Activated CD8-positive, alpha-beta T cell treated with anti-CD3 and anti-CD28 coated beads, Interleukin-2, amount 10 ng/mL, durations not matched to agents 7 days and 5 days (primary cell): ENCODE measurements at places on chromosomes 11 and 22. TPM values are rescaled to one million over a fixed set of nuclear protein-coding genes. Genes with fewer than 3 reads are reported as not detected.

DNA sequence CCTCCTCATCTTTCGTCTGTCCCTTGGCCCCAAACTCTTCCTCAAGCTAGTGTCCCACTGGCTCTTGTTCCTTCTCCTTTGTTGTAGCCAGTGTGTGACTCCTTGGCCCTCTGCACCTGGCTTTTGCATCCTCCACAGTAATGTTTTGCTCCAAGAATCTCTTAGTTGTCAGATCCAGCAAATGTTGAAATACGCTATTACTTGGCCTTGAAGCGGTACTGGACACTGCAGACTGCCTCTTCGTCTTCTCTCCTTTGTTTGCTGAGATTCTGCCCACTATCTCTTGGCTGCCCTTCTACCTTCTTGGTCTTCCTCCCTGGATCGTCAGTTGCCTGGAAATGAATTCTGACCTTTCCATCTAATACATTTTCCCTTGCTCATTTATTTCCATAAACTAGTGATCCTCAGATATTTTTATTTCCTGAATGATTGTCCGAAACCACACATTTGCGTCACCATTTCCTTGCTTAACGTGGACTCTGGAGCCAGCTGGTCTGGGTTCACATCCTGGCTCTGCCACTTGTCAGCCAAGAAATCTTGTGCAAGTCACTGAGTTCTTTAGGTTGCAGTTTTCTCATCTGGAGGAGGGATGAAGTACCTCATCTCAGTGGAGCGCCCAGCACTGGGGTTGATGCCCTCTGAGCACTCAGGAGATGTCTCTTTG, 113.6 kb downstream of the LDLRAD3 start:
- no peak for DNase-seq

GRCh38 chr11:21465203-21465602, 727.7 kb upstream of the ANO5 start:
- DNase-seq = no peak

GRCh38 chr11:97033178-97033577, 643.4 kb downstream of the JRKL start:
- DNase-seq = no peak

DNA sequence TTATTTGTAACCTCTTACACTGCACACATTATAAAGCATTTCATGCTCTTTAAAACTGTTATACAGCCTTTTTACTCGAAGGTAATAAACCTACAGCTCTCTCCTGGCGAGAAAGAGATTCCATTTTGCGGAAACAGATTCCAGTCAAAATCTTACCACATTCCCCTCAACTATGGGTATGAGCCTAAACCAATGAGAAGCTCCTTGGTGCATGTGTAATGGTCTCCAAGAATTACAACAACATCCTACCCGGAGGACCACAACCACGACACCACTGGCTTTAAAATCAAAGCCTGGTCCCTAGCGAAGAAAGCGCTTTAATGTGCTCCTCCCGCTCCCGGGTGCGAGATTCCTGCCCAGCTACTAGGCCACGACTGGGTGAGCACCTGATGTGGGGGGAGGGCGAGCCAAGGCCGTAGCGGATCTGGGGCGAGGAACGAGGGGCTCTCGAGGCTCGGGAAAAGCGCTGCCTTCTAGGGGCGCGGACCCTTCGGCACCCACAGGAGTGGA, 821 bp downstream of the CELF1 start:
- DNase-seq = peak; percentile 39

GRCh38 chr11:1217151-1217550, 5.7 kb upstream of the MUC5B start:
- no peak for DNase-seq

GRCh38 chr11:14184028-14184940, 174.7 kb downstream of the RRAS2 start:
- DNase-seq = no peak

DNA sequence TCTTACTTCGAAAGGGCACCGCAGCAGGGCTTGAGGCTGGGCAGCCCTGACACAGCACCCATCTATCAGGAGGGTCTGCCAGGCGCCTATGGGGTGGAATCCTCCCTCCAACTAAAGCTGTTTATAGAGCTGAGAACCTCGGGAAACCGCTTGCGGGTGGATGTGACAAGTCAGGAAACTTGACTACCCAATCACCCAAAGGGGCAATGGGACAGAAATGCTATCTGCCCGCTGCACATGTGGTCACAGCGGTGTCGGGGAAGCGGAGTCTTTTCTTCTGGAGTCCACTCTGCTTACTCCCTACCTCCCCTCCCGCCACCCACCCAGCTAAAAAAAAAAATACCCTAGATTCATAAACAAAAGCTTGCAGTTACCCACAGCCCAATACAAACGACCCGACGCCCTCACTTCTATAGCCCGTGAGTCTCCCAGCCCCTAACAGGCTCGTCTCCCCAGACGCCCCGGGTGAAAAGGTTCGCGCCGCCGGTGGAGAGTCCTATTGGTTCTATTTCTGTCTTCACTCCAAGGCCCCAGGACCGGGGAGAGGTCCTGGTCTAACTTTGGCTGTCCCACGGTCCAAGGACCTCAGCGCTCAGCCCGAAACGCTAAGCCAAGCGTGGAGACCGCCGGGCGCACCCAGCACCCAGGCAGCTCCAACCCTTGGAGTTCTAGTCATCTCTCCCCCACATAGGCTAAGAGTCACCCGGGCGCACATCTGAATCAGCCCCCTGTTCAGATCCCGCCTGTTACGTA, 1.4 kb downstream of the TRPC6 start:
- no peak for DNase-seq

GRCh38 chr11:74636630-74637184, 44.3 kb downstream of the POLD3 start:
- no peak for DNase-seq

GRCh38 chr11:83292709-83293456, 6.7 kb upstream of the CCDC90B start:
- DNase-seq = peak; percentile 52

Gene OR5J2
- not detected for total RNA-seq

Gene OR51B2
- total RNA-seq = not detected

Gene OR51I1
- total RNA-seq = not detected

Gene SAA2
- not detected for total RNA-seq

Gene ADM
- total RNA-seq = 3.6 TPM

Gene CABP4
- 1.6 TPM for total RNA-seq

Gene KIF18A
- 31.8 TPM for total RNA-seq

Gene PANX2
- total RNA-seq = not detected
